ENCODE measurements at places on chromosomes 2 and 18. TPM values are rescaled to one million over a fixed set of nuclear protein-coding genes. Genes with fewer than 3 reads are reported as not detected.

DNA sequence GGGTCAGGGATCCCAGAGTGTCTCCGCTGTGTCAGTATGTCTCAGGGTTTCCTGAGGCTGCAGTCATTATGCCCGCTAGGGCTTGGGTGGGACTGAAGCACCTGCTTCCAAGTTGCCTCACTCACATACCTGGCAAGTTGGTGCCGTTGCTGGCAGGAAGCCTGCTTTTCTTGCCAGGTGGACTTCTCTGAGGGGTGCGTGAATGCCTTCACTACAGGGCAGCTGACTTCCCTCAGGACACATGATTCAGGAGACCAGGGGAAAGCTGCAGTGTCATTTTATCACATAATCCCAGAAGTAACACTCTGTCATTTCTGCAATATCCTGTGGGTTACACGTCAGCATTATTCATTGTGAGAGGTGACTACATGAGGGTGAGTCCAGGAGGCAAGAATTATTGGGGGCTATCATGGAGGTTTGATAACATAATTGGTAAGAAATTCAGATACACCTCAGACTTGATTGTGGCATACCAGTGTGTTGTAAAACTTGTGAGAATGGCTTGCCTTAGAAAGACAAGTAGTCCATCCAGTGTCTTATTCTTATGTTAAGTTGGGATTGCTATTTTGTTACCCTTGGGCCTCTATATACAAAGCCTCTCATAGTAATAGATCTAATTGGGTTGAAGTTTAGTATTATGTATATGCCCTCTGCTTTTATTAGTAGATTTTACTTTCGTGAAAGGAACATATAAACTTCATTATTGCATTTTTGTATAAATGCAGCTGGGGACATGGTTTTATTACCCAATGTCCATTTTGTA, 44.1 kb downstream of the NEDD4L start:
- DNase-seq = no peak
- H3K4me3 ChIP-seq = no peak overlapping the region
- H3K27ac ChIP-seq = no peak overlapping the region
- no peaks in the 10 kb centered on the region for H3K27me3 ChIP-seq

GRCh38 chr18:37955201-37955600, 389.6 kb upstream of the CELF4 start:
- H3K4me1 ChIP-seq = no peaks in the 10 kb centered on the region
- H3K27me3 ChIP-seq = no peaks in the 10 kb centered on the region
- H3K36me3 ChIP-seq = no peaks in the 10 kb centered on the region
- no peak overlapping the region for H3K27ac ChIP-seq

- H3K4me1 ChIP-seq = peaks cover 25% of the 10 kb centered on the region
- no peak overlapping the region for H3K4me3 ChIP-seq
- peaks cover 12% of the 10 kb centered on the region for H3K36me3 ChIP-seq
- no peak overlapping the region for H3K27ac ChIP-seq
- no peaks in the 10 kb centered on the region for H3K27me3 ChIP-seq
Observed at GRCh38 chr18:33745151-33745795, 167.3 kb downstream of the ASXL3 start.

Gene CSRNP3
- 82.9 TPM for total RNA-seq
